Stimulated activated CD4-positive, alpha-beta T cell treated with anti-CD3 and anti-CD28 coated beads, TNF-alpha, amount 100 ng/mL, for 1 hour (primary cell): ENCODE measurements at places on chromosomes 1 and 21.

GRCh38 chr1:171191992-171192391 lies 6.9 kb downstream of the FMO2 start:
- DNase-seq, result no peak

DNA sequence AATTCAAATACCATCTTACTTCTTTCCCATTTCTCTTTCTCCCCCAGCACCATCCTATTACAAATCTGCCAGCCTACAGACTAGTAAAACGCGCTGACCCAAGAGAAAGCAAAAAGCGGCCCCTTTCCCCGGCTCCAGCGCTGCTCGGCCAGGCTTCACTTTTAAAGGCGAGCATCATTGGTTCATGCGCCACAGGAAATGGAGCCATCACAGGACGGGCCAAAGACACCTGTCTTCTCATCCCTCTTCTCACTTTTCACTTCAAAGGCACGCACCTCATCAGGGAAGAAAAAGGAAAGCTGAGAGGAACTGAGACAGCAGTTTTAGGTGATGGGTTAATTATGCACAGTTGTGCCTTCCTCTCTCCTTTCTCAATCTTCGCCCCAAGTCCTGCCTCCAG lies 664.2 kb upstream of the USP24 start:
- DNase-seq, result no peak

- no peak for DNase-seq
Observed at GRCh38 chr1:100719490-100719889, at the start of gene VCAM1. TSS of gene VCAM1 (plus strand) at chr1:100719742. CDS start at chr1:100719861, 119 bp downstream.

DNA sequence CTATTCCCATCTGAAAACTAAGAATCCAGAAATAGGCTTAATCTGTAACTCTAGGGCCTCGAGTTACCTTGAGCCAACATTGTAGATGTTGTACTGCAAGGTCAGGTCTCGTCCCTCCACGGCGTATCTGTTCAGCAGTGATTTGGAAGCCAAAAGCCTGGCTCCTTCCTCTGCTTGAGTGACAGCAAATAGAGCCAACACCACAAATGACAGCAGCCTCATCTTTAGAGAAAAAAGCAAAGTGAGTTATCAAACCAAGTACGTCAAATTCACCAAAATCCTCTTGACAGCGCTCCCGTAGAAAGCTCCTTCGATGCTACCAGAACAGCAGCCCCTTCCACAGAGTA lies 832 bp downstream of the SSR2 start:
- no peak for DNase-seq

DNA sequence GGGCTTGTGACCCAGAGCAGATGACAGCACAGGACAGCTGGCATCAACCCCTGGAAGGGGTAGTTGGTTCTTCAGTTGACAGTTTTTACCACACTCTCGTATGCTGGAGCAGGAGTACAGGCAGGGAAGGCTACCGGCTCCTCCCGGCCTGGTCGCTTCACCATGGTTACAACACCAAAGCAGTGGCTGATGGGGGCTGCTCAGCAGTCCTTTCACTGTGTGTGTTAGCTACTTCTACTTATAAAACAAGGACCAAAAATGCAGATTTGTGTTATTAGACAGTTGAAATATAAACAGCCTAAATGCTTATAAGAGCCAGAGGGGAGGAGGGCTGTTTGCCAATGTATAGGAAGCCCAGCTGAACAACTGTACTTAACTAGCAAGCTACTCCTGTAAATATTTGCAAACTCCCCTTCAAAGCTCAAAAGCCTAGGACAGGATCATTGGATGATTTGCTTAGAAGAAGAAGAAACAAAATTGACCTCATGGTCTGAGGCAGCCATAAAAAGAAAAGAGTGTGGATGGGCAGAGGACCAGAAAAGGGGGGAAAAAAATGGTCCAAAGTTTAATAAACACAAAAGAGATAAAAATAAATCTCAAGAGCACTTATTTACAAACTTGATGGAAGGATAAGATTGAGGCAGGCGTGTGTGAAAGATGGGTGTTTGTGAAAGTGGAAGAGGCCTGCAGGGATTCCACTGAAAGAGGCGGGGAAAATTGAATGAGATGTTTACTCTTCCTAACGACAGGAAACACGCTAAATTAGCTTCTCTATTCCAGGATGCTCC lies 57.1 kb downstream of the TGFB2 start:
- DNase-seq, result no peak

- DNase-seq, result no peak
Observed at GRCh38 chr1:27455139-27455811, 34.7 kb downstream of the WASF2 start.

DNA sequence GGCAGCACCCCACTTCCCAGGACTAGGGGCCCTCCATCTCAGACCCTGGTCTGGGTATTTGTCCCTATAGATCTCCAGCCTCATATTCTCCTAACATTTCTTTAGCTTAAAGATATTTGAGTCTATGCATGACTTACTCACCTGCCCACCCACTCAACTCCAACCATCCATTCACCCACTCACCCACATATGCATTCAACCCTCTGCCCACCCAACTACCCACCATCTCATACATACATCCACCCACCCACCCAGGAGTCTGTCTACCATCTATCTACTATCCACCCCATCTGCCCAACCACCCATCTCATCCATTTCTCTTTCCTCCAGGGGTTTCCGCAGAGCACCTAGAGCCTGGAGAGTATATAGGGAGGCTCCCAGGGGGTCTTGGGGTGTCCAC lies 42.7 kb downstream of the FAAH start:
- DNase-seq, result no peak

- no peak for DNase-seq
Observed at GRCh38 chr1:238991765-238992495, 394.4 kb upstream of the CHRM3 start.

- no peak for DNase-seq
Observed at GRCh38 chr1:5747426-5748285, 244.6 kb downstream of the NPHP4 start.

GRCh38 chr1:246730839-246731238 lies 6.6 kb downstream of the SCCPDH start:
- no peak for DNase-seq

GRCh38 chr1:109763646-109764415 lies at the start of gene EPS8L3:
TSS of gene EPS8L3 (minus strand) at chr1:109763923. CDS start at chr1:109761749, 2,174 bp downstream.
- DNase-seq, result no peak

GRCh38 chr1:27554293-27554692 lies 49.7 kb downstream of the AHDC1 start:
- no peak for DNase-seq

DNA sequence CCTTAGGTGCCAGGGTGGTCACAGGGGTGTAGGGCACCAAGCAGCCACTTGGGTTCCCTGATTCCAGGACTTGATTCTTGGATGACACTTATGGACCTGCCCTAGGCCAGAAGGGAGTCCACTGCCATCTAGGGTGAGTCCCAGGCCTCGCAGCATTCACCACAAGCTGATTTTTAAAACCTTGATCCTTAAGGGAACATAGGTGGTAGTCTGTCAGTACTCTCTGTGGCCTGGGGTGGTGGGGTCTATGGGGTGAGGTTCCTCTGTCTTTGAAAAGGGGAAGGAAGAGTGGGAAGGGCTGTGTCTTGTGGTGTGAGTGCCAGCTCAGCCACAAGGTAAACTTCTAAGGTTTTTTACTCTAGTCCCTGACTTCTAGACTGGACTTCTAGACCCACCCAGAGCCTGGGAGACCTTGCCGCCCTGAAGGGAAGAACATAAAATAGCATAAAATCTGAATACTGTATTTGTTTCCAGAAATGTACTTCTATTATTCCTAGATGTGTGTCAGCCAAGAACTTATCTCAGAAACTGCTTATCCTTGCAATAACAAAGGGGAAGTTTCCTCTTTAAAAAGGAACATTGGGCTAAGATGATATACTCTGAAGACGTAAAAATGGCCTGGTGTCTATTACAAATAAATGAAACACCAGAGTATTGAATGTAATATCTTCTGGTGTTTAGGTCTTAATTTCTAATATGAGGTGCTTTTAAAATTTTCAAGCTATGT lies 757.3 kb downstream of the LTN1 start:
- no peak for DNase-seq

DNA sequence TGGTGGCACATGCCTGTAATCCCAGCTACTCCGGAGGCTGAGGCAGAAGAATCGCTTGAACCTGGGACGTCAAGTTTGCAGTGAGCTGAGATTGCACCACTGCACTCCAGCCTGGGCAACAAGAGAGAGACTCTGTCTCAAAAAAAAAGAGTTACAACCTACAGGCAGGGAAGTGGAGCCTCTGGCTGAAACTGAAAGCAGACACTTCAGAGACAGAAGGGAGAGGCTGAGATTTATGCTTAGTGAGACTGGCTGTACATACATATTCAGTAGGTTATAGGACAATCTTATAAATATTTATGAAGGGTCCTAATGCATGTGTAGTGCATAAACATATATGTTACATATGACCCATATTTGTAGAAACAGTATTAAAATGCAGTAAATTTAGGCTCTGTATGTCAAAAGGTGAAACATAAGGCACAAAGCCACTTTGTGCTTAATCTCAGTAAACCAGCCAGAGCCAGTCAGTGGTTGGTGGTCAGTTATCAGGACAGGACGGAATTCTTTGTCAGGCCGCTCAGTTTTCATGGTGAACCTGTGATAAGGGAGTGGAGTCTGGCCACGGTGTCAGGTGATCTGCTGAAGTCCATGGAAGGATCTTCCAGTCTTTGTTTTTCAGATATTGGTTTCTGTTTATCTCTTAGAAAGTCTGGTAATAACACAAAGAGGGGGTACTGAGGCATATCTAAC lies 13.7 kb downstream of the RHEX start:
- no peak for DNase-seq

GRCh38 chr1:49906365-49906764 lies 117.4 kb downstream of the AGBL4 start:
- no peak for DNase-seq

DNA sequence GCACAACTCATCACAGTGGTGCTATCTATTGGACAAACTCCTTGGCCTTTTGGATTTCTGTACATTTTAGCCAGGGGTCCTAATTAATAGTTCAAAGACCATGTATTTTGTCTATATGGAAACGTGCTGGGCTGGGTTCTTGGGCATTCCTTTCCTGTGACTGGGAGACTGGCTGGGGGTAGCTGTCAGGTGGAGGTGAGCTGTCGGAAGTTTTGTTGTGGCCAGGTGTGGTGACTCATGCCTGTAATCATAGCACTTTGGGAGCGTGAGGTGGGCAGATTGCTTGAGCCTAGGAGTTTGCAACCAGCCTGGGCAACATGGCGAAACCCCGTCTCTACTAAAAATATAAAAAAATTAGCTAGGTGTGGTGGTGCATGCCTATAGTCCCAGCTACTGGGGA lies 392.4 kb downstream of the RPS6KC1 start:
- DNase-seq, result no peak

- no peak for DNase-seq
Observed at GRCh38 chr1:150567717-150568593, 11.5 kb downstream of the MCL1 start.

GRCh38 chr1:6534248-6534822 lies 20.0 kb downstream of the NOL9 start:
- no peak for DNase-seq

DNA sequence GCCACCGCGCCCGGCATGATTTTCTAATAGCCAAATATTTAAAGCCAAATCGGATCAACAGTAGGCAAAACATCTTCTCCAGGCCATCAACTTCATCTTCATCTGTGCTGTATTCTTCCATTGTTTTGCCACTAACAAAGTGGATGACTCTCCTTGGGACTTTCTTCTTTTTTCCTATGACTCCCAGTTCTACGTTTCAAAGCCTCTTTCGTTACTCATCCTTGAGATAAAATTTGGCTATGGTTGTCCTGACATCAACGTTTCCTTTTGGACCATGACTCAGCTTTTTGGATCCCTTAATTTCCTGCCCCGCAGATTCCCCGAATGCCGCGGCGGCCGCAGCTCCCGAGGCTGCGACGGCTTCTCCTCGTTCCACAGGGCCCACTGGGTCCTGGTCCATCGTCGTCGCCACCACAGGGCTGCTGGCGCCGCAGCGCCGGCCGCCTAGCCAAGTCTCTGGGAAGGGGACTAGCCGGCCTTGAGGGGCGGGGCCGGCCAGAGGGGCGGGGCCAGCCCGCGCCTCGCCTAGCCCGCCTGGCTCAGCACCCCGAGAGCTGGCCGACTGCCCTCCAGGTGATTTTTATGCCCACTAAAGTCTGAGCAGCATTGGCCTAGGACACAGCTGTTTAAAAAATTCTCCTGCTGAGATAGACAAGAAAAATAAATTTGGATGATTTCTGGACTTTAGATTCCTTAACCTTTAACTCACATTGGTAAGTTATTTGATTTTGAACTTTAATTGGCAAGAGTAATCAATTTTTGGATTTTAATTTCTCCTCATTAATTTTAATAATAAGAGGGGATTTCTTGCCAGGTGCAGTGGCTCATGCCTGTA lies 93.9 kb downstream of the ADCY10 start:
- DNase-seq, result no peak

GRCh38 chr1:63888984-63889383 lies 115.2 kb downstream of the ROR1 start:
- DNase-seq, result no peak

DNA sequence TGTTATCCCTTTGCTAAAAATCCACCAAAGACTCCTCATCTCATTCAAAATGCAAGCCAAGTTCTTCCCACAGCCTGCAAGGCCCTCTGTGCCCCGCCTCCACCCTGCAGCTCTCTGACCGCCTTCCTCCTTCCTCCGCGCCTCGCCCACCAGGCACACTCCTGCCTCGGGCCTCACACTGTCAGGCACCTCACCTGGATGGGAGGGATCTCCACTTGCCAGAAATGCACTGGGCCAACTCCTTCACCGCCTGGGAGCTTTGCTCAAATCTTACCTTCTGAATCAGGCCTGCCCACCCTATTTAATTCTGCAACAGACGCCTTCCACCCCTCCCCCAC lies 26.2 kb downstream of the PGBD5 start:
- no peak for DNase-seq

DNA sequence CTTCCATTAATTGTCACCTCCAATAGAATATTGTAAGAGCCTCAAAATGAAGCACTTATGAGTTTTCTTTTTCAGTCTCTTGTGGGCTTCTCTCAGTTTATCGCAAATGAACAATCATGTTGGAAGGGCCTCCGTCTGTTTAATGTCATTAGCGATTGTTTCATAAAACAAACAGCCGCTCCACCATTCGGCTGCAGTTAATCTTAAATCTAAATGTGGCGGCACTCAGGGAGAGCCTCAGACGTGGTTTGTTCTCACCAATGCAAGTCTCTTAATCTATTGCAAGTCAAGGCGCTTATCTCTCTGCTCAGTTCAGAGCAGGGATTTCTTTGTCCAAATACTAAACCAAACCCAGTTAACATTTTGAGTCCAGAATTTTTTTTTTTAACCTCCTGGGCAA lies 34.9 kb upstream of the ESRRG start:
- no peak for DNase-seq

DNA sequence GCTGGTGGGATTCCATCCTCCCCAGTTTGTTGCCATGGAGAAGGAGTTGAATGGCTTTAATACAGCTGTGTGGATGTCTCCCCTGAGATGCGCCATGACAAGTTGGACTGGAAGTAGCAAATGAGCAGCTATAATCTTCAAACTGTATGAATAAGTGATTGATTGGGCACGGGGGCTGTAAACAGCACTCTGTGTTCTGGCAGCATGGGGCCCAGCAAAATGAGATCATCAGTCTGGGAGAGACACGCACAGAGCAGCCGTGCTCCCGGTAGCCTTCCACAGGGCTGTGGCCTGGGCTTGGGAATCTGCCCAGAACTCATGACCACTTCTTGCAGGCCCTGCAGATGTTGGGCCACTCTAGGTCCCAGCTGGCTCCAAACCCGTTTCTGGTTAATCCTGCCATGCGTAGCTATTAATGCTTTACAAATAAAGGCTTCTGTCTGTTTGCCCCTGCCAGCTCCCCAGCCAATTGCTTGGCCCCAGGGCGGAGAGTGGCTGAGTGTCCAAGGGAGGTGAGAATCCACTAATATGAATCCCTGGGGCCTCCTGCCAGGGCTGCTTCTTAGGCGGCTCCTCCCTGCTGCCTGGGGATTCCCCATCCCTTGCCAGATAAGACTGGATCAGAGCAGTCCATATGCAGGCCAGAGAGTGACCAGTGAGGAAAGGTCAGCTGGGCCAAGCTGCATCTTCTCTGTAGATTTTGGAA lies 642.9 kb downstream of the AJAP1 start:
- DNase-seq, result no peak
